Brain pericyte (primary cell): ENCODE measurements at places on chromosomes 11 and 22.

GRCh38 chr11:60367009-60367408, 11.3 kb upstream of the MS4A7 start:
- no peak for DNase-seq

DNA sequence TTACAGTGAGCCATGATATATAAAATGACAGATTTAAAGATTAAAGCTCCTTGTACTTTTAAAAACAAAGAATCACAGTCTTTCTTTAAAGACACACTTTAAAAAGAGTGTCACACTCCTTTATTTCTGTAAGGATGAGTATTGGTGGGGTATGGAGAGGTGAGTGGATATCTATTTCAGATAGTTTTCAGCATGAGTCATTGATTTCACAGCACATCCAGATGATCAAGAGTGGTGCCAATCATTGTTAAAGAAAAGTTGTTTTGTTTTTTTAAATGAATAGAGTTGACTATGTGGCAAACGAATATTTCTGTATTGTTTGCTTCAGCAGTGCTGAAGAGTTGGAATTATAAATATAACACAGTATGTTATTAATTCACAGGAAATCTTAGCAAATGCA, 52.5 kb downstream of the FAR1 start:
- no peak for DNase-seq

DNA sequence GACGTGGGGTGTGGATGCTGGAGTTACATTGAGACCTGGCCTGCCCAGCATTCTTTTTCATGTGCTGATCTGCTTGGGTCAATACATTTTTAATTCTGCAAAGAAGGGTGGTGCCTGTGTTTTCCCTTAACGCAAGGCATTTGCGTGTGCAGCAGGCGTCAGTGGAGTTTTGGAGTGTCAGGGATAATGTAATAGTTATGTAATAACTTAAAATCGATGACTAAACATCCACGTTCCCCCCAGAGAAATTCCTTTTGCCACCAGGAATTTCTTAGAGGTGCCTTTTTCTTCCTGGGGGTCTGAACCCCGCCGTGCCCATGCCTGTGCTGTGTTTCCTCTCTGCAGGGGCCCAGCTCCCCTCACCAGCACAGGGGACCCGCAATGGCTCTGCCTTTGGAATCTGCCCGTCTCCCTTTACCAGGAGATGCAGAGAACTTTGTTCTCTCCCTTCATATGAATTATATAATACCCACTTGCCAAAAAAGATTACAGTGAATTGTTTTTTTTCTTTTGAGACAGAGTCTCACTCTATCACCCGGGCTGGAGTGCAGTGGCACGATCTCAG, 62.6 kb downstream of the TBC1D22A start:
- DNase-seq: no peak

GRCh38 chr11:133660202-133660568, 127.9 kb upstream of the OPCML start:
- no peak for DNase-seq

GRCh38 chr11:60809691-60810090, 24.6 kb downstream of the MS4A10 start:
- DNase-seq: no peak

- DNase-seq: no peak
Measured at GRCh38 chr11:118939953-118940598, 14.3 kb upstream of the BCL9L start.

GRCh38 chr22:39170825-39171622, 18.5 kb upstream of the CBX7 start:
- DNase-seq: no peak

GRCh38 chr11:3827434-3828186, 13.1 kb downstream of the RHOG start:
- DNase-seq: no peak
